Lung microvascular endothelial cell (primary cell): ENCODE measurements at places on chromosomes 4 and X.
A peak's percentile ranks its signal among the peaks of the same experiment; 100 is the strongest.

DNA sequence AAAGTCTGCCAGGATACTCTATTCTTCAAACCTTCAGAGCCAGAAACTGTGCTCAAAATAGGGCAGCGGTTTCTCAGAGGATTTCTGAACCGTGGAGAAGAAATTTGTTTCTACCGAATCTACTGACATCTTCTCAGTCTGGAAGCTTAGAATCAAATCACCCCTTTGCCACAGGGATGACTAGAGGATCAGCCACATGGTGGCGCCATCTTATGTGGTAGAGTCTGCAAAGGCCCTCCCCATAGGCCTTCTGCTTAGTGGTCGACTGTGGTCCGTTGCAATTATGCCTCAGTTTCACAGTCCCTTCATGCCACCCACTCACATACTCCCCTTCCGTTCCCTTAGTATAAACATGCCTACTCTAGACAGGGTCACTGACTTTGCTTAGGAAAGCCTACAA lies 680.7 kb upstream of the SPANXN1 start:
- DNase-seq, result no peak

GRCh38 chr4:136103616-136104015 lies 1428.7 kb downstream of the PCDH18 start:
- no peak for DNase-seq

GRCh38 chrX:69538321-69538876 lies 34.3 kb downstream of the NALF2 start:
- peak; percentile 74 for DNase-seq

DNA sequence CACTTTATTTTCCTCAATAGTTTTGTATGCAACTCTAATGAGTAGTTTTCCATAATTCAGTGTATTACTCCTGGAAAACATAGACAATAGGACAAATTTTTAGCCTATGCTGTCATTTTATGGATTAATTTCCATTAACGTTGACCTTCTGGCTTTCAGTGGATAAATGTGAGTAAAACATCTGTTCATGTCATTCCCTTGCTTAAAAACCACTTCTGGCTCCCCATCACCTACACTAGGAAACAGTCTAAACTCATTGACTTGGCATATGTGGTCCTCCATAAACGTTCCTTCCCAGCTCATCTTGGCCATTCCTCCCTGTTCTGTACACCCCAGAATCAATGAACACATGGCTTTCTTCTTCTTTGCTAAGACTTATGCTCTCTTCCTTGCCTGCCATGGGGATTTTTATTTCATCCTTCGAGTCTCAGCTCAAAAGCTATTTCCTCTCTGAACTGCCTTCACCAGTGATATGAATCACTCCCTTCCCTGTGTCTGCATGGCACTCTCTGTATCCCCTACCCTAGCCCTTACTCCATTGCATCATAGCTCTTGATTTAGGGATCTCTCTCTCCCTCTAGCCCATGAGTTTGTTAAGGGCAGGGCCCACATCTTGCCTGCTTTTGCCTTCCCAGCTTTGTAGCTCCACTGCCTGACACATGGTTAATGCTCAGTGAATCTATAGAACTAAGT lies 34.8 kb downstream of the DOCK11 start:
- DNase-seq, result no peak

GRCh38 chrX:147917700-147918695 lies 6.3 kb downstream of the FMR1 start:
- peak; percentile 54 for DNase-seq

DNA sequence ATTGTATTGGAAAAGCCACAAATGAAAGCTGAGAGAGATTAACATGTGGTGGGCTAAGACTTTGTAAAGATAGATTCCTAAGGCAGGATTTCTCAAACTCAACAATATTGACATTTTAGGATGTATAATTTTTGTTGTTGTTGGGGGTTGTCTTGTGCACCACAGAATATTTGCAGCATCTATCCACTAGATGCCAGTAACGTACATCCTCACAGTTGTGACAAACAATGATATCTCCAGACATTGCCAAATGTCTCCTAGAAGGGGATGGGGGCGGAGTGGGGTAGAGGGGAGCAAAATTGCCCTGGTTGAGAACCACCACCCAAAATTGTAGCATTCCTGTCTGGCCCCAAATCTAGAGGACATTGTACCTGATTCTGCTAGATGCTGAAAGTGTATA lies 14.7 kb upstream of the CBR4 start:
- DNase-seq, result peak; percentile 62

- DNase-seq, result peak; percentile 92
Observed at GRCh38 chrX:47540754-47541538, 20.1 kb upstream of the ARAF start.
